ENCODE measurements at places on chromosomes 3 and 15.

GRCh38 chr3:132623646-132624045 is 26.6 kb downstream of the ACKR4 start:
- no peak for DNase-seq

- no peak for DNase-seq
Measured at GRCh38 chr3:111784001-111784400, 75.1 kb upstream of the PHLDB2 start.

GRCh38 chr15:92395098-92395635 is 1.5 kb downstream of the ST8SIA2 start:
- no peak for DNase-seq

DNA sequence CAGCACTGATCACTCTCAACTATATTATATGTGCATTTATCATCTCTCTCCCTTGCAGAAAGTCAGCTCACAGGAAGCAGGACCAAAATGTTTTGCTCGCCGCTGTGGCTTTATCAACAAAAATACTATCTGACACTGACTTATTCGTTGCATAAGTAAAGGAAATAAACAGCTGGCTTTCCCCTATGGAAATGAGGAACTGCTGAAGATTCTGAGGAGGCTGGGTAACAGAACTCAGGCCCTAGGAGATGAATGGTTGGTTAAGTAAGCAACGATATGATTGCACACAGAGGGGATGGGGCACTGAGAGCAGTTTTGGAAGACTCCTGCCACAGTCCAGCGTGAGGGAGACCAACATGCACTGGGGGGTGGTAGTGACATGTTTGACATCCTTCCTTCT is 181.1 kb downstream of the STT3B start:
- DNase-seq, result no peak

DNA sequence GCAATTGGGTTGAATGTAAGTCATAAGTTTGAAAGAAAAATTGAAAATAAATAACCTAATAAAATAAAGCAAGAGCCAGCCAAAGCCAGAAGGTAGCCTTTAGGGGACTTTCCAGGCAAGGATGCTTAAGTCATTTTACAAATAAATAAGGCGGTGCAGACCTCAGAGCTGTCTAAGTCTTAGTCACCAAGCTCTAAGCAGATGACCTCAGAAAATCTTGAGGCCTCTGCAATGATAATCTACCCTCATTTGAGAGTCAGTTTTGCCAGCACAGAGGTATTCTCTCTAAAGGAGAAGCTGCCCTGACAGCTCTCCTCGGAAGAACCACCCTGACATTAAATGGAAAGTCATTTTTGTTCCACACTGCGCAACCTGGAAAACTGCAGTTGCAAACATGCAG is 113.9 kb downstream of the OXNAD1 start:
- DNase-seq, result peak; percentile 73

GRCh38 chr3:61669203-61669602 is 107.8 kb downstream of the PTPRG start:
- no peak for DNase-seq

- no peak for DNase-seq
Measured at GRCh38 chr15:93268066-93268465, 179.1 kb upstream of the RGMA start.

GRCh38 chr3:38578551-38578950 is 70.9 kb downstream of the SCN5A start:
- DNase-seq, result no peak

DNA sequence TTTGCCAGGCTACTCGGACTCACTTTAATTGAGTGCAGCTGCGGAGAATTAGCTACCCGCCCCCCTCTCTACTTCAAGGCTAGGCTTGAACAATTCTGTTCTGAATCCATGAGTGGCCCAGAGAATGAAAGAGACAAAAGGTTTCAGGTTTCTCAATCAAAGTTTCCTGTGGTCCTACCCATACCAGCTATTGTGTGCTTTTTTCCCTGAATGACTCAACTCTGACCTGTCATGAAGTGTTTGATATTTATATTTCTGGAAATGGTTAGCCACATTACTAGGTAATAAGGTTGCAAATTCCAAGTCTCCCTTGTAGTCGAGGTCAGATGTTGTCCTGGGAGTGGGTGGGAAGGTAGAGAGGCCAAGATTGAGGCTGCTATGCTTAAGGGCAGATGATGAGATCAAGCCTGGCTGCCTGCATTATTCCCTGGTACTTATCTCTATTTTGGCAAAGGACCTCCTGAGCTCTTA is 392.7 kb upstream of the TBL1XR1 start:
- peak; percentile 67 for DNase-seq

- DNase-seq, result no peak
Measured at GRCh38 chr3:161014843-161015749, 90.1 kb downstream of the B3GALNT1 start.

GRCh38 chr15:92845126-92845508 is 55.0 kb upstream of the CHD2 start:
- peak; percentile 44 for DNase-seq

GRCh38 chr15:83193721-83194120 is 13.9 kb downstream of the HDGFL3 start:
- DNase-seq, result no peak

DNA sequence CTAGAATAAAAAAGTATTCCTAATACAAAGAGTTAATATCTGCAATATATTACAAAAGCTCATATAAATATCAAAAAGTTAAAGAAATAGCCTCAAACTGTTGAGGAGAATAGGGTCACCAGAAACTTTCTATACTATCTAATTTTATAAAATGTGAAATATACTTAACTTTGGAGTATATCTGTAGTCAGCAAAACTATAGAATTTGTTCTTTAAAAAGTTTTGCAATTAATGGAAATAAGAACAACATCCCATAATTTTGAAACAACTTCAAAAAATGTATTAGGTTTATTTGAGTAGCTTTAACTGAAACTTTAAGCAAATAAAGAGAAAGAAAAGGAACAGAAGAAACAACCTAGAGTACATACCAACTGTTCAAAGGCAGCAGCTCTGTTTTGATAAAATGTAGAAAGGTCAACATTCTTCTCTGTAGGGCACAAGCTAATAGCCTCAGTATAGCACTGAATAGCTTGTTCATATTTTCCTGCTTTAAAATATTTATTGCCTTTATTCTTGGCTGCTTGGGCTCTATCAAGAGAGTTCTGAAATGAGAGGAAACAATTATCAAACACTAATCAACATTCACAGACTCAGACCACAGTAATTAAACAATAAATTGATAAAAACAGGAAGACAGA is 14.3 kb downstream of the TOMM70 start:
- DNase-seq, result peak; percentile 30

DNA sequence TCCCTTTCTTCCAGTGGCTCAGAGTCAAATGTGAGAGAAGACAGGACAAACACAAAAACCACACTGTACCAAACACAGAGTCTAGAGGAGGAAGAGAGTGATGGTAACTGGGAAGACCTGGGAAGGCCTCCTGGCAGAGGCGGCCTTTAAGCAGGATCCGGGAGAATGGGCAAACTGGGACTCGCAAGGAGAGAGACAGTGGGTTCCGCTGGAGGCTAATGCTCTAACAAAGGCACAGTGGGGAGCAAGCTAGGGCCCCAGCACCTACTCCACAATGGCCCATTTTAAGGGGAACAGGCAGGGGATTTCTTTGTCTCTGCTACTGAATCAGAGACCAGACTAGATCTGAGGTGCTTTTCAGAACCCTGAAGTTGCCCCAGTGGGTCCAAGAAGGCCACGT is 81.4 kb upstream of the HES1 start:
- DNase-seq, result no peak

- no peak for DNase-seq
Measured at GRCh38 chr15:74381190-74381453, 13.7 kb upstream of the CYP11A1 start.

- DNase-seq, result no peak
Measured at GRCh38 chr3:120569222-120570057, 26.7 kb upstream of the NDUFB4 start.

DNA sequence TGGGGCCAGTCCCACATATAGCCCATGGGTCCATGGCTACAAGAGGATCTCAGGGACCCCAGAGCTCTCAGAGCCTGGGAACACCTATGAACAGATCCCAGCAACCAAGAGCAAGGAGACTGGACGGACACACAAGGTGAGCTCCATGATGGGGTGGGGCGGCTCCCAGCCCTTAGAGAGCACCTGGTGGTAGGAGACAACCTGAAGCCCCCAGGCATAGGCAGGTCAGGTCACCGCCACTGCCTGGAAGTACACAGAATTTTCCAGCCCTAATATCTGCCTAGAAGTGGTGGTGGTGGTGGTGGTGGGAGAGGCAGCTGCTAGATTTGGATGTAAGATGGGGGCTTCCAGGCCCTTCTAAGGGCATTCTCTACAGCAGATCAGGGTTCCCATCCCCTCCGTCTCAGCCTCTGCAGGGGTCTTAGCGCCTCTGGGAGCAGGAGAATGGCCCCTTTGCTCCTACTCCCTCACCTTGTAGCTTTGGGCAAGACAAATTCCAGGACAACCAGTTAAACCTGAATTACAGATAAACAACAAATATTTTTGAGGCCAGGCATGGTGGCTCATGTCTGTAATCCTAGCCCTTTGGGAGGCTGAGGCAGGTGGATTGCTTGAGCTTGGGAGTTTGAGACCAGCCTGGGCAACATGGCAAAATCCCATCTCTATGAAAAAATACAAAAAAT is 9.2 kb downstream of the SH2D7 start:
- no peak for DNase-seq

GRCh38 chr3:3065876-3066275 is 44.3 kb downstream of the IL5RA start:
- DNase-seq, result no peak

DNA sequence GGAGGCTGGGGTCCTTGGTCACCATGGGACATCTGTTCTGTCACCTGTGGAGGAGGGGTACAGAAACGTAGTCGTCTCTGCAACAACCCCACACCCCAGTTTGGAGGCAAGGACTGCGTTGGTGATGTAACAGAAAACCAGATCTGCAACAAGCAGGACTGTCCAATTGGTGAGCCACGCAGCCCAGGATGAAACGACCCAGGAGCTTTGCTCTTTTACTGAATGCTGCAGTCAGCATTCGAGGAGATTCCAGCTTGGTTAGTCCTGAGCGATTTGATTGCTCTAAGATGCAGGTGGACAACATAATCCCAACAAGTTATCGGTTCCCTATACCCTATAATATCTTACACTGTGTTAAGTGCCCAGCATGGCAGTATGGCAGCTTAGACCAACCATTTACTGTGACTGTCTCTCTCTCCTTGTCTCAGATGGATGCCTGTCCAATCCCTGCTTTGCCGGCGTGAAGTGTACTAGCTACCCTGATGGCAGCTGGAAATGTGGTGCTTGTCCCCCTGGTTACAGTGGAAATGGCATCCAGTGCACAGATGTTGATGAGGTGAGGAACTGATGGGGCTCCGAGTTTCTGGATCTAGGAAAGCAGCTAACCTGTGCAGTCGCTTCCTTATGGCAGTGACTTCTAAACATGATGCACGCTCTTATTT is 7.8 kb downstream of the THBS1 start:
- DNase-seq, result peak; percentile 25

- no peak for DNase-seq
Measured at GRCh38 chr3:69764121-69764741, 25.0 kb downstream of the MITF start.

- DNase-seq, result no peak
Measured at GRCh38 chr3:184873141-184873540, 61.2 kb downstream of the VPS8 start.

DNA sequence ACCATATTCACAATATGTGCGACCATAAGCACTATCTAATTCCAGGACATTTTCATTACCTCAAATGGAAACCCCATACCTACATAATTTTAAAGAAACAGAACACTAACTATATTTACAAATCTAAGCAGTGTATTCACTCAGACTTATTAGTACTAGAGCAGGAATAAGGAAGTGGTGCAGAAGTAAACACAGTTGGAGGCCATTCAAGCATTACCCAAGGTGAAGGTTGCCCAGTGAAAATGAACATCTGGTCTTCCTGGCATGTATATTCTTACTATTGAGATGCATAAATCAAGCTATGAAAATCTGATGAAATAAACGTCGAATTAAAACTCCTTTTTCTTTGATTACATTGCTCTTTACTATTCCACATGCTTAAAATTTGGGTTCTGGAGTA is 78.9 kb upstream of the TTC14 start:
- no peak for DNase-seq

DNA sequence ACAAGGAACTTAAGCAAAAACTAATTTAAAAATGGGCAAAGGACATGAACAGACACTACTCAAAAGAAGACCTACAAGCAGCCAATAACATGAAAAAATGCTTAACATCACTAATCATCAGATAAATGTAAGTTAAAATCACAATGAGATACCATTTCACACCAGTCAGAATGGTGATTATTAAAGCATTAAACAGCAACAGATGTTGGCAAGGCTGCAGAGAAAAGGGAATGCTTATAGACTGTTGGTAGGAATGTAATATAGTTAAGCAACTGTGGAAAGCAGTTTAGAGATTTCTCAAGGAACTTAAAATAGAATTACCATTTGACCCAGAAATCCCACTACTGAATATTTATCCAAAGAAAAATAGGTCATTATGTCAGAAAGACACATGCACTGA is 482.2 kb downstream of the SQOR start:
- no peak for DNase-seq

DNA sequence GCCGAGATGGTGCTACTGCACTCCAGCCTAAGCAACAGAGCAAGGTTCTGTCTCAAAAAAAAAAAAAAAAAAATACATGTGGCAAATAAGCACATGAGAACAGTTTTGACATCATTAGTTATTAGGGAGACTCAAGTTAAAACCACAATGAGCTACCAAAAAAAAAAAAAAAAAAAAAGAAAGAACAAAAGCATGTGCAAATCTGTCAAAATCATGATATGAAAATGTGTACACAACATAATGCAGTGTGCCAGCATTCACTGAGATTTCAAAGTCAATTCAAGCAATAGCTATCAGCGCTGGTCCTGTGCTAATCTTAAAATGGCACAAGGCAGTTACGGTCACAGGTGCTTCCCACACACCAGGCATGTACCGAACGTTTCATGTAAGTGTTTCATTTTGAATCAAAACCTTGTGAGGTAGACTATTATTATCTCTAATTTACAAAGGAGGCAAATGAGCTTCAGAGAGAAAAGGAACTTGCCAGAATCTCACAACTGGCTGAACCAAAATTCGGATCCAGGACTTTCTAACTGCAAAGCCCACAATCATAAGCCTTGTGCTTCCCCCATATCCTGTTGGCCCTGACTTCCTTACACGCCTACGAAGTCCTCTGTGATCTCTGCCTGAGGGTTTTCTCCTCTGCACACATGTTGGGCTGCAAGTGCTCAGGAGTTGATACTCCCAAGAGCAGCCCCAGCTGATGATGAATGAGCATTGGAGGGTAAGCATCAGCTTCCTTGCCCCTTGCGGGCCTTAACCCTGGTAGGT is 200.1 kb upstream of the PROK2 start:
- no peak for DNase-seq

DNA sequence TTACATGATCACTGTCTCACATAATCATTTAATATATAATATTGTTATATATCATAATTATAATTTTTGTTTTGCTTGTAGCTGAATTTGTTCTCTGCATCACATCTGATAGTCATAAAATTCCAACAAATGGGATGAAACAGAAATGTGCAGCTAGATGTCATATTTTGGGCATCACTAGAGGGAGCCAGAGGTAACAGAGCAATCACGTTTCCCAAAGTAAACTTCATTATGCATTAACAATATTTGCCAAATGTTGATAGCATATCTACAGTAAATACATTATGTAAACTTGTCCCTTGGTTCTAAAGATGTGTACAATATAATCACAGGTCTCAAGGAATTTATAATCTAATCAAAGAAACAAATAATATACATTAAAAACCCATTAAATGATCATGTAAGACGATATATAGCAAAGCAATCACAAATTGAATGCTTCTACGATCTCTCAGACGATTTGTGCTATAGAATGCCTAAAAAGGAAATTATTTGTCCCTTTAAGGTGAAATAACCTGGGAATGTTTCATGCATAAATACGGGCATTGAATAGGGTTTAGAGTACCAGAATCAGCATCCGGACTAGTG is 234.2 kb upstream of the MCTP2 start:
- DNase-seq, result no peak

- no peak for DNase-seq
Measured at GRCh38 chr3:115657168-115657567, 33.9 kb downstream of the GAP43 start.

Data from EL (cell line).